Spleen (tissue), 13 donors: ENCODE measurements at places on chromosomes 1 and 21. TPM values are rescaled to one million over a fixed set of nuclear protein-coding genes. Genes with fewer than 3 reads are reported as not detected.
A peak's percentile ranks its signal among the peaks of the same experiment; 100 is the strongest.

DDR2 gene
- 18.6 TPM for total RNA-seq

DNA sequence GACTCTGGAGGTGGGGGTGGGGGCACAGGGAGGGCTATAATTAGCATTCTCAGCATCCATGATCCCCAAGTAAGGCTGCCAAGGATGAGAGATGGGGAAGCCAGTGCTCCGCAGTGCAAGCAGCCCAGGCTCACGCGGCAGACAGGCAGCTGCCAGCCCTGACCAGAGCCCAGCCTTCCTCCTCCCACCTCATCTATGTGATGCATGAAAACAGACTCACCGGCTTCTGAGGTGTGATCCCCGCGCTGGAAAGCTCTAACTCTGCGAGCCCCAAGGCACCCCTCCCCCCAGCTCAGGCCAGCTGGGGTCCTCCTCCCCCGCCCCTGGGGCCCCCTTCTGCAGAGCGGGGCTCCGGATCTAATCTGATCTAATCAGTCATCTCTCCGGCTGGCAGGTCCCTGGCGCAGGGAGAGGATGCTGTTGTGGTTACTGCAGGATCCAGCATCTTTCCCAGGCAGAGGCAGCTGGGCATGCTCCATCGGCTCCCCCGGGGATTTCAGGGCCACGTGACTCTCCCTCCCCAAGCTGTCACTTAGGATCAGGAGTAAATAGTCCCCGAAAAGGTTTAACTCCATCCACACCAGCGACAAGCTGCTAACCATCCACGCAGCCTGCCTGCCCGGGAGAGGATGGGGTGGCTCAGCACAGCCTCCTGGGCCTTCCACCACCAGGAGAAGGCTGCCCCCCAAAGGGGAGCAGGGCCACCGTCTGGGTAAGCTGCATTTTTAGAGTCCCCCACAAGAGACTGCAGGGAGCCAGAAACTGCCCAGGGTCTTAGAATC lies at the start of gene PLEKHA6:
PLEKHA6 (minus strand) TSS at position 456 of the 782 bp plus-strand sequence. CDS start 86,202 bp downstream, outside the sequence.
- no peak for DNase-seq

SSR2 gene
- 198 TPM for total RNA-seq

RAB25 gene
- not detected for total RNA-seq

DNA sequence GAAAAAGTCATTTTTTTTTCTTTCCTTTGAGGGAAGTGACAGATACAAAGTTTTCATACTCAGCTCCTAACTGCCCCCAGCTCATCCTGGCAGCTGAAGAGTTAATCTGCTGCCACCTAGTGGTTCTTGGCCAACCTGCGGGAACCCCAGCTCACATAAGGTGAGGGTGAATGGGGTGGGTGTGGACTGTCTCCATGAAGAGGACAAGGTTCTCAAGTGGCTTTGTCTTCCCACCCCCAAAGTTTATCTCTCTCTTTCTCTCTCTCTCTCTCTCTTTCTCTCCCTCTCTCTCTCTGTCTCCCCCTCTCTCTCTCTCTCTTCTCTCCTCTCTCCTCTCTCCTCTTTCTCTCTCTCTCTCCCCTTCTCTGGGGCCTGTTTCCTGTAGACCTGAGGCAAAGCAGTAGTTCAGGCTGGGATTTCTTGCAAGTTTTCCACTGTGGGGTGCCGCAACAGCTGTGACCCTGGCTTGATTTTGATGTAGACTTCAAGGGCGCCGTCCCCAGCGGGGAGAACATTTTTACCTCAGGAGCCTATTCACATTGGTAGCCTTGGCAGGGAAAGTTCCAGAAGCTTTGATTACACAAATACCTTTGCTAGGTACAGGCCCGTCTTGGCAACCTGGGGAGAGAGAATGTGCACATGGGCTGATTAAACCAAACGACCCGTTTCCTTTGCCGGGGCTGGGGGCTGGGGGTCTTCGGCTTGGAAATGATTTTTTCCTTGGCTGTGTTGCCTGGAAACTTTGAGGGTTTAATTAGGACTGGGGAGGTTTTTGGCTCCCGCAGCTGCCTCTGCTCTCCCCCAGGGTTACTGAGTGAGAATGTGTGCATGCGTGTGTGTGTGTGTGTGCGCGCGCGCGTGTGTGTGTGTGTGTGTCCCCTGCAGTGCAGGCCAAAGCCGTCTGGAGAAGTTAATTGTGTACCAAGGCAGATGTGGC lies 135.9 kb downstream of the TM2D1 start:
- DNase-seq, result no peak

OR10J1 gene
- total RNA-seq, result not detected

DNA sequence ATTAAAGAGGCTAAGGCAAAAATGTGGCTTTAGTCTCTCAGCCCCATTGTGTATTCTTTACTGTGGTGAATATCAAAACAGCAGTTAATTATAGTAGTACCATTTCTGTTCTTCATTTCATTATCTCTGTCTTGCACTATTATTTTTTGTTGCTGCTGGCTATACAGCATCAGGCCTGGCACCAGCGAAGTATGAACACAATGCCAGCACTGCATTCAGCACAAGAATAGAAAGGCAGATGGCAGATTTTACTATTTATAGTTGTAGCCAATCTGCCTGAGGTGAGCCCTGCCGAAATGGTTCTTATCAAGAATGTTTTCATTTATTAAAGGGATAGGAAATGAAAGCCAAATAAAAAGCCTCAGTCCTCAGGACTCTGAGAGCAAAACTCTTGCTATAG lies 72.1 kb downstream of the GPR52 start:
- no peak for DNase-seq

GPR37L1 gene
- not detected for total RNA-seq

S100A7A gene
- not detected for total RNA-seq

GRCh38 chr1:147651466-147651865 lies 18.9 kb downstream of the ACP6 start:
- DNase-seq, result no peak

DNA sequence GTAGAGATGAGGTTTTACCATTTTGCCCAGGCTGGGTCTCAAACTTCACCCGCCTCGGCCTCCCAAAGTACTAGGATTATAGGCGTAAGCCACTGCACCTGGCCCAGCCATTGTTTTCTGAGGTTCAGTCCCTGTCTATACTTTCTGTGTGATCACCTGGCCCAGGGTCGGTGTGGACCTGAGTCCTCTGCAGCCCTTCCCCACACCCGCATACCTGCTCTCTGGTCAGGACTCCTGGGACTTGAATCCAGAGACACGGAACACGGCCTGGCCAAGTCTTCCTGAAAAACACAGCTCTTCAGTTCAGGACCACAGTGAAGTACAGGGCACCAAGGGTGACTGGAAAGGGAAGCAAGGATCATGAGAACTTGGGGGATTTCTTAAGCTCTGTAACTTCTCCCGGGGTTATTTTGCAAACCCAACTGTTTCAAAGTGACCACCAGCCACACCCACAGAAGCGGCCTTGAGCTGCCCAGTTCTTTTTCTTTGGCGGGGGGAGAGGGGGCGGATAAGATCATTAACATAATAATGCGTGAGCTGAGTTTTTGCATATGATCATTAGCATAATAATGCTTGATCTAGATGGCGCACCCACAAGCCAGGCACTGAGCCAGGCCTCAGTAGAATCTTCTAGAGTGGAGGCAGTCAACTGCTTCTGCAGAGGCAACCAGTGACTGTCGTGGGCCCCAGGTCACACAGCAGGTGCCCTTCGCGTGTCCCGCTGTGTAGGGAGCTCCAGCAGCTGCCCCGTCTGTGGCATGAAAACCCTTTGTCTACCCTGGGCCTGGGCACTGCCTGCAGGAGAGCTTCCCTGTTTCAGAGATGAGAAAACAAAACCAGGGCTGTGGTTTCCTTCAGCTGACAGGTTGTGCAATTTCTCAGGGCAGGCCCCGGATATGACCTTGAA lies 1.7 kb upstream of the NADK start:
- DNase-seq, result peak; percentile 93

- no peak for DNase-seq
Observed at GRCh38 chr1:84988588-84988987, 8.3 kb downstream of the MCOLN2 start.
